ENCODE measurements at places on chromosomes 3 and 15. TPM values are rescaled to one million over a fixed set of nuclear protein-coding genes. Genes with fewer than 3 reads are reported as not detected.
A peak's percentile ranks its signal among the peaks of the same experiment; 100 is the strongest.

- peak; percentile 71 for DNase-seq
Observed at GRCh38 chr3:19866751-19867347, 67.2 kb downstream of the EFHB start.

CPEB1 gene
- polyA plus RNA-seq, result 2.2 TPM

IL17RD gene
- polyA plus RNA-seq, result 66.6 TPM

GRCh38 chr3:46612324-46612723 is at the start of gene FAM240A:
FAM240A (plus strand) TSS chr3:46612525; CDS start chr3:46612684, 159 bp downstream.
- DNase-seq, result no peak

GRCh38 chr15:48796930-48797329 is 13.9 kb downstream of the CEP152 start:
- DNase-seq, result no peak

GRCh38 chr3:183330881-183331280 is 77.8 kb downstream of the B3GNT5 start:
- DNase-seq, result no peak

CACNA1D gene
- polyA plus RNA-seq, result 21.9 TPM

- no peak for DNase-seq
Observed at GRCh38 chr3:187929112-187929816, 184.0 kb upstream of the BCL6 start.

PCCB gene
- polyA plus RNA-seq, result 73.9 TPM

CHRNA7 gene
- 37.3 TPM for polyA plus RNA-seq

DNA sequence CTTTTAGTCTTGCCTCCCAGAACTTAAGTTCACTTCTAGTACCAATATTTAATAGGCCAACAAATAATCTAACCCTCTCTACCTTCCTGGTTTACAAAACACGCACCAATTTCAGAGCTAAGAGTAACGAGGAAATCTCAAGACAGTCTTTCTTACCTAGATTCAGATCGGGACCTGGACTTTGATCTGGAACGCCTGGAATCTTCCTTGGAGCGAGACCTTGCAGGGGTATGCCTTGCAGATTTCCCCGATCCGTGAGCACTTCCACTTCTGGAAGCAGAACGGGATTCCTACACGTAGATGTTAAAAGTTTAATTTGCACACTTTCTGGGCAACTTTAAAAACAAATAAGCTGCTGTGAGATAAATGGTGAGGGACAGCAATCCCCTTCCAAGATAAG is 11.4 kb downstream of the TRA2B start:
- no peak for DNase-seq

GRCh38 chr3:70095260-70095659 is 95.7 kb downstream of the SAMMSON start:
- DNase-seq, result no peak

DNA sequence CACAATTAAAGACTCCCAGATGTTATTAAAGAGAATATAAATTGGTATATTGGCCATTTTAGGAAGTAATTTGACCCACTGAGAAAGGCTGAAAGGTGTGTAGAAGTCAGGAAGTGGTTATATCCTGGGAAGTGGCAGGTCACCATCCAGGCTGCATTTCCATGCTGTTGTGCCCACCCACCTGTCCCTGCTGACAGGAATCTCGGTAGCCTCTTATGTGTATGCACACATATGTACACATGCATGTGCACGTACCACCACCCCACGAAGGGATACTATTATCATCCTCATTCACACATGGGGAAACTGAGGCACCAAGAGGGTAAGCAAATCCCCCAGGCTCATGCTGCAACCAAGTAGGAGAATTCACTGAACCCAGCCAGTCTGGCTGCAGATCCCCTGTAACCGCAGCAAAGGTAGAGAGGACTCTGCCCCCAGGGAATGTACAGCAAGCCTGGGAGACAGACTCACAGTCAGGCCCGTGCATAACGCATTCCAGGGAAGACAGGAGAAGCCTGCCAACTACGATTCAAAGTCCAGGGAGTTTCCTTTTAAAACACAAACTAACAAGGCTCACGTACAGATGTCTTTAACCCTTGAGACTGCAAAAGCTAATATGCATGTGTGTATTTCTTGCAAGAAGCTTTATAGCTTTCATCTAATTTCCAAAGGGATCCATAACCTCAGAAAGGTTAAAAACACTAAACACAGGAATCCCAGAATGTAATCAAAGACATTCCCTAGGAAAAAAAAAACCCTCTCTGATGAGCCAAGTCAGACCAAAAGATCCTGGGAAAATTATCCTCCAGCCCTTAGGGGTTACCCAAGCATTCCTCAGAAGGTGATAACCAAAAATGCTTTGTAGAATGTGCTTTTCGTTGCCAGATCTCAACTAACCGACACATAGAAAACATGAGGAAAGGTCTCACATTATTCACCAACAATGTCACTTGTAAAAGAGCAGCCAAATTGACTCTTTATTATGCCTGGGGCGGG is 129.6 kb downstream of the ADAMTS17 start:
- no peak for DNase-seq

- no peak for DNase-seq
Observed at GRCh38 chr3:197241173-197241572, 57.2 kb downstream of the DLG1 start.

- no peak for DNase-seq
Observed at GRCh38 chr3:170532573-170532972, 53.3 kb downstream of the SLC7A14 start.

GRCh38 chr3:11574981-11575669 is 68.6 kb downstream of the VGLL4 start:
- DNase-seq, result no peak

- DNase-seq, result no peak
Observed at GRCh38 chr15:32908872-32909271, 191.1 kb downstream of the GREM1 start.

GRCh38 chr3:110314512-110315114 is 757.0 kb upstream of the NECTIN3 start:
- peak; percentile 49 for DNase-seq
